ENCODE measurements at places on chromosomes 7 and 10.

GRCh38 chr7:38542156-38542555 is 89.0 kb downstream of the AMPH start:
- DNase-seq = no peak

GRCh38 chr10:129525401-129525801 is 58.4 kb downstream of the MGMT start:
- no peak for DNase-seq

GRCh38 chr7:149325248-149325647 is 63.3 kb downstream of the ZNF783 start:
- DNase-seq = no peak

DNA sequence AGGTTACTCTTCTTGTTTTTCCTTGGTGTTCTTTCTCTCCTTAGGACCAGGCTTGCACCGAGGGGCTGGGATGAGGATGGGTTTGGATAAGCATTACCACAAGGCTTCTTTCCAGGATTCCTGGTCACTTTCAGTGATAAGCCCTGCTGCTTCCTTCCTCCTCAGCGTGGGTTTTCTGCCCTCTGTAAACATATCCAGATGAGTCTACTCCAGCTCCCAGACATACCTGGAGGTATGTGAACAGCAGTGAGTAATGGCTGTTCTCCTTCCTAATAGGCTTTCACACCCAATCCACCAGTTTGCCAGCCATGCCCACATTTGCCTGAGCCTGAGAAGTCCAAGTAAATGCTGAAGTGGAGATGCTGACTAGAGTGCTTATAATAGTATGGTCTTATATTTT is 229.8 kb upstream of the YAE1 start:
- no peak for DNase-seq

DNA sequence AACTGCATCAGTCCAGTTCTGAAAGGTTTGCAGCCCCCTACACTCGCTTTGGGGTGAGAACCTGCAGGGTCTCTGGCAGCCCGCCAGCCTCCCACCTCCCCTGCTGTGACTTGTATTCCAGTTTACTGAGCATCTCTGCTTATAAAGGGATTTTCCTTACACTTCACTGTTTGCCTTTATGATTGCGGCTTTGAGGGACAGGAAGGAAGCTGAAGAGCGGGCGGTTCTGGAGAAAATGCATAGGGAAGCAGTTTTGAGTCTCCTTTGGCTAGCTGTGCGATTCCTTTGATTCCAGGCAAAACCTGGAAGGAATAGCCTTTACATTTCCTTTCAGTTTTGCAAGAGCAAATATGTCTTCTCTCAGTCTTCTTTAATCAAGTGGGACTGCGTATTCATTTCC is 65.0 kb upstream of the TRIM8 start:
- DNase-seq = no peak

DNA sequence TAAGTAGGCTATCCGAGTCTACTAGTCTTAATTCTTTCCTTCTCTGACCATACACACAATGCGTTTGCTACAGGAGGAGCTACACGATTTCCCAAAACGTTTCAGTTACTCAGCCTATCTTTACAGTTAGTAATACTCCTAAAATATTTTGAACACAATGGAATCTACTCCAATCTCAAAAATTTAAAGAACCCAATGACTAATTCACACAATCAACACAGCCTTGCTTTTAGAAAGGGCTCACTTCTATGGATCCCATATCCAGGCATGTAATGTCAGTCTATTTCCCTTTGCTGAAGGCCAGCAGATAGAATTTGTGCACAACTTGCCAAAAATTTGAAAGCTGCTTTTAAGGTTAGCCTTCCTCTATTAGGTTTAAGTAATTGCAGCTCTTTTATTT is 107.2 kb downstream of the VPS41 start:
- no peak for DNase-seq

DNA sequence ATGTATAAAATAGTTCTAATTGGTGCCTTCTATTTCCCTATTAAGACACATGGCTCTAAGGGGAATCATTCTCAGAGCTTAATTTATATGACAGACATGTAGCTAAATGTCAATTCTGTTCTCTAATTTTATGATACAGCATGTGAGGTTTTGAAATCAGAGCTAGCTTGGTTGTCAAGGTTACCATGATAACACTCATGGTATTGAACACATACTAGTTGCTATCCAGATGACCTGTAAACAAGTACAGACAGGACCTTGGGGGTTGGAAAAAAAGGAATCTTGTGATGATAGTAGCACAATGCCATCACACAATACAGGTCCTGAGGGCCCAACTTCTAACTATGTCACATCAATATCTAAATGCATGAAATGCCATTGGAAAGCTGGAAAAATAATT is 49.2 kb downstream of the RHOBTB1 start:
- no peak for DNase-seq

DNA sequence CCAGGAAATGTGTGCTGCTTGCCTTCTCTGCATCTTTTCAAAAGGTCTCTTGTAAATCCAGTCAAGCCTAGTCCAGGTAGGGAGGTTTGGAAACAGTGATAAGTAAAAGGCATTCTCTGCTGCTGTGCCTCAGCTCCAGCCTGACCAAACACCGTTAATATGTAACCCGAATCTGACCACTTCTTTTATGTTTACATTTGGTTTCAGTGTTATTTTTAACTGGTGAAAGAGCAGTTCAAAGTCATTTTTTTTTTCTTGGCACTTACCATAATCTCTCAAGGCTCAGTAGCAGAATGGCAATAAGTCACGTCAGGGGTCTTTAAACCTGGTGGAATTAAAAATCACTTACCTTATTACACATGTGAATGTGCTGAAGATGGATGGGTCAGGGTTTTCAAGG is 216.8 kb downstream of the PTEN start:
- no peak for DNase-seq

GRCh38 chr7:37018954-37019353 is 294.7 kb upstream of the AOAH start:
- DNase-seq = no peak

DNA sequence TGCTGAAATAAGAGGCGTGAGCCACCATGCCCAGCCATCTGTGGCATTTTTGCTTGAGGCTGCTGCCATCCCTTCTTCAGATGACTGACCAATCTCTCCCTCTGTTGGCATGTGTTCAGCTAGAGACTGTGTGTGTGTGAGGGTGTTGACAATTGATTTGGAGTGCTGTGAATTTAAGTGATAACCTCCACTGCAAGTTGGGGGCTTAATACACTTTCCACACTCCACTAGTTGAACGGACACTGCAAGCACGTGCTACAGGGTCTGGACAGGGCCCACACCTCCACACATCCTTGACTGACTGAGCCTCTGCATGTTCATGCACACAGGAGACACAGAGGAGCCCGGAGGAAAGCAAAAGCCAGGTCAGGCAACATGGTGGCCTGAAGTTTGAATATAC is 51.3 kb downstream of the BRAF start:
- DNase-seq = no peak

DNA sequence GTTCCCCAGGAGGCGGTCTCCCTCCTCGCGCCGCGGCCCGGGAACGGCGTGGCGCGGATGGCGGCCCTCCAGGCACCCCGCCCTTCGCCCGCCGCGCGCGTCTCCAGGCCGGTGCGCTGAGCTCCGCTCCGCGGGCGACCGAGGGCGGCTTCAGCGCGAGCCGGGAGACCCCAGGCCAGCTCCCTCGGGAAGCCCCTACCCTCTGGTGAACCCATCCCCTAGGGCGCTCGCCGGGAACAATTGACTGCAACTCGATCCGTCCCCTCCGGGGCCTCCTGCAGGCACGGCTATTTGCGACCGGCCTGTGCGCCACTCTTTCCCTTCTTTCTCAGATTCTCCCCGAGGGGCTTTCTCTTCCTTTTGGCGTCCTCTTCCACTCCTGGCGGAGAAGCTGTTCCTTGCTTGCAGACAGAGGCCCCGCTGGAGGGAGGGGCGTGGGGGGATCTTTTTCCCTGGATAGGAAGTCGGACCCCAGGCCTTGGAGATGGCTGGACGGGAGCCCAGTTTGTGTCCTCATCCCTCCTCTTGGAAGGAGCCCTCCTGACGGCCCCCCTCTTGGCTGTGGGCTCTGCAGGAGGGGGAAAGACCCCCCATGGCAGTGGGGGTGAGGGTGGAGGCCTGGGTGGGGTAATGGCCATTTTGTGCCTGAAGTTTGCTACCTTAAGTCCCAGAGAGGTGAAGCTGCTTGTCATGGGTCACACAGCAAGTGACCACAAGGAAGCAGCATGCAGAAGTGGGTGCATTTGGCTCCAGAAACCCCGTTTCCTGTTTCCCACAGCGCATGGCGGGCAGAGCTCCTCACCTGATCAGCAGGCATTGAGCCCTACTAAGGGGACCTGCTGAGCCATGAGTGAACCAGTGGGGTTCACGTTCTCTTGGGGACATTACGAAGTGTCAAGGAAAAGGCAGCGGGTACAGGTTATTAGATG is 171.2 kb upstream of the TNRC18 start:
- DNase-seq = no peak

GRCh38 chr10:84311576-84311975 is 16.8 kb upstream of the CCSER2 start:
- DNase-seq = no peak

- no peak for DNase-seq
Observed at GRCh38 chr7:108008827-108009226, 5.9 kb upstream of the LAMB1 start.

GRCh38 chr10:36263871-36264270 is 621.8 kb upstream of the FZD8 start:
- no peak for DNase-seq

DNA sequence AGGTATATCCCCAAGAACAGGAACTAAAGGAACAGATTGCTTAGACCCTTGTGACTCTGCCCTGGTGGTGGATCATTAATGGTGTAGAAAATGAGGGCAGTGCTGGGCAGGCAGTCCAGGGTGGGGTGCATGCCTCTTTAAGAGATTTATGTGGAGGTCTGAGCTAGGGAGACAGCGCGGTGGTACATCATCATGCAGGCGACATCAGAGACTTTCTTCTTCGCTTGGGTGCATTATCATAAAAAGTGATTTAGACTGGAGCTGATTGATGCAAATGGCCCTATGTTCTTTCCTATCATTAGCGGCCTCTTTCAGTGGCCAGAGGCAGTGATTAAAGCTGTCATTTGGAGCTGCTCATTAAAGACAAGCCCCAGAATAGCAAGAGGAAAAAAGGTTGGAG is 519.1 kb upstream of the GALNT17 start:
- DNase-seq = no peak

DNA sequence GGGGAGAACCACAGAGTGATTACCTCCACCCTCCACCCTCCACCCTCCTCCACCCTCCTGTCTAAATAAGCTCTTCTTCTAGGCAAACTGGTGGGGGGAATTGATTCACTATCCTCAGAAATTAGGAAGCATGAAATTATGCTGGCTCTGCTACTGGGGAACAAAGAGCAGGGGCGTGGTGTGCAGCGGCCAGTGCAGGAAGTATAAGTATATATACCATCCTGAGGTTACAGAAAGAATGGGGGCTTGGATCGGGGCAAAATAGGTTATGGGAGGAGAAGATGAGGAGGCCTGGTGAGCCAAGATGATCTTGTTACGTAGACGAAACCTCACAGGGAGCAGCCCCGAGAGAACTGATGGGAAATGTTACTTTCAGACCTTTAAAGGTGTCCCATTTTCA is 49.1 kb downstream of the SYPL1 start:
- no peak for DNase-seq

DNA sequence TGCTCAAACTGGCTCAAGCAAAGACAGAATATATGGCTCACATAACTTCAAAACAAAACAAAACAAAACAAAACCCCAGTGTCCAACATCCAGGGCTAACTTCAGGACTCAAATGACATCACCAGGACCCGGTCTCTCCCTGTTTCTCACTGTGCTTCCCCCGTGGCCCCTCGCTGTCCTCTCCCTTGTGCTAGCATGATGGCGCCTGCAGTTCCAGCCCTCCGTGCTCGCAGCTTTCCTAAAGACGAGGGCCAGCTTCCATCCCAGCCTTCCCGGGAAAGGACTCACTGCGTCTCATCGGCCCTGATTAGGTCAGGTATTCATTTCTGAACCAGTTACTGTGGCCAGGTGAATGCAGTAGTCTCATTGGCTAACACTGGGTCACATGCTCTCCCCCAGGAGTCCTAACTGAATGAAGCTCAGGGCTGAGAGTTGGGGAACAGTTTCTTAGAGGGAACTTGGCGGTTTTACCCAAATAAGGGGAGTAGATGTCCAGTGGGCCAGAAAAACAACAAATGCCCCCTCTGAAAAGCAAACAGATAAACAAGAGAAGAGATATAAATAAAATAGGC is 33.0 kb upstream of the CTBP2 start:
- DNase-seq = no peak

GRCh38 chr7:142384493-142384922 is 126.7 kb upstream of the PRSS58 start:
- peak; percentile 8 for DNase-seq

- no peak for DNase-seq
Observed at GRCh38 chr10:76736815-76737618, 900.6 kb downstream of the KCNMA1 start.

GRCh38 chr10:48940958-48941357 is 1.3 kb upstream of the LRRC18 start:
- no peak for DNase-seq

GRCh38 chr7:16811551-16811950 is 6.8 kb upstream of the AGR2 start:
- DNase-seq = no peak

GRCh38 chr7:147411096-147411495 is 1179.5 kb upstream of the C7orf33 start:
- no peak for DNase-seq

DNA sequence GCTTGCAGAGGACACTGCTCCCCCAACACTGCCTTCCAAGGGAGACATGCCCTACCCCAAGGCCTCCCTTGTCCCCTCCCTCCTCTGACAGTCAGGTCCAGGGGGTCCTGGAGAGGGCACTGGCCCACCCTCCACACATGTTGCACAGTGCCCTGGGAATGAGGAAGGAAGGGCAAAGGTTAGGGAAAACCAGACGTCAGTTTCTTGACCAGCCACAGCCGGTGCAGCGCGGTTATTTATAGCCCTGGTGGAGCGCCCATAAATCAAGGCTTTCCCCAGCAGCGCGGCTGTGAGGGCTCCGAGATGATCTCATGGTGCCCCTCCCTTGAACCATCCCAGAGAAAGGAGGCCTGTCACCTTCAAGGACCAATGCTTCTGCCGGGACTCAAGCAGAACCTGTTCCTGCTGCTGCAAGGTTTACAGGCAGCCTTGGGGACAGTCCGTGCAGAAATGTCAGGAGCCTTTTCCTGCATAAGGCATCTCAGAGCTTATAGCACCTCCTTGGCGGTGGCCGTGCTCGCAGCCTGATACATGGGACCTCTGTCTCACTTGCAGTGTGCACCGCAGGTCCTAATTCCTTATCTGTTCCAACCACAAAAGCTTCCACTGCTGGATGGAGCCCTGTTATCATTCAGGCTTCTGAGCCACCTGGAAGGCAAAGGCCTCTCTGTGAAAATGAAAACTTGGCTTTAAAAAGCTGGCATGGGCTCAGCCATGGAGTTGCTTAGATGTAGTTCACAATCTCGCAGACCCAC is 127.3 kb downstream of the LHPP start:
- no peak for DNase-seq

DNA sequence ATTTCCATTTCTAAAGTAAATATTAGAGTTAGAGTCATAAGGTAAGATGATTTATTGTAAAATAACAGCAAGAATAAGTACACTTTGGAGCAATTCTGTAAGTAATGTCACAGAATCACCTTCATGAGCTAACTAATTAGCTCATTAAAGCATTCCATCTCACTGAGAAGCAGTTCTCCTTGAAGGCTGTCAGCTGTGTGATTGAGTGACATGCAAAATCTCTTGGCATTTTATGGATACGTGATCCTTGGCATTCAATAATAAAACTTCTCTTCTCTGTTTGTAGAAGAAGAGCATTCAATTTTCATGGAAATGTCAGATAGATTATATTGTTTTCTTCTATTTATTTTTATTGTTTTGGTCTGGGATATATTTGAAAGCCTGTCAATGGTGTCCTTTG is 1389.3 kb downstream of the GATA3 start:
- no peak for DNase-seq

Measured in activated naive CD4-positive, alpha-beta T cell (primary cell).